ENCODE measurements at places on chromosomes 7 and 10.

DNA sequence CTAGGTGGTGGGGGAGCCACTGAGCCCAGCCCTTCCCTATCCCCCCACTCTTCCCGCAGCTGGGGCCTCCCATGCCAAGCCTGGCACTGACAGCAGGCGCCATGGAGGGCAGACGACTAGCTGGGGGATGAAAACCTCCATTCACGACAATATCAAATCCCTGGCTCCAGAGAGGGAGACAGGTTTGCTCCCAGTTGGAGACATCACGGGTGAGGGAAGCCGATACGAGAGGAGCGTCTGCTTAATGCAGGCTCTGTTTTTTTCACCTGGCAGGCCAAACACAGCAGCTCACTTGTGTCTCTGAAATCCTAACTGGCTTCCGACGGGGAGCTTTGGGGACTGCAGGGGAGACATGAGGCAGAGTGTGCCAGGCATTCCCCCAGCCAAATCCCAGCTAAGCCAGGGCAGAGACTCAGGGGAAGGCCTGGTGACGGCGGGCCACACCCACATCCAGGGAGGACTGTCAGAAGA lies 307.4 kb upstream of the ZMIZ1 start:
- DNase-seq = no peak

GRCh38 chr10:3480281-3480989 lies 304.6 kb downstream of the KLF6 start:
- DNase-seq = no peak

- no peak for DNase-seq
Measured at GRCh38 chr7:12120632-12121031, 90.5 kb upstream of the TMEM106B start.

GRCh38 chr10:75630746-75631145 lies 199.3 kb downstream of the LRMDA start:
- no peak for DNase-seq
